ENCODE measurements at places on chromosomes 16 and 17.

DNA sequence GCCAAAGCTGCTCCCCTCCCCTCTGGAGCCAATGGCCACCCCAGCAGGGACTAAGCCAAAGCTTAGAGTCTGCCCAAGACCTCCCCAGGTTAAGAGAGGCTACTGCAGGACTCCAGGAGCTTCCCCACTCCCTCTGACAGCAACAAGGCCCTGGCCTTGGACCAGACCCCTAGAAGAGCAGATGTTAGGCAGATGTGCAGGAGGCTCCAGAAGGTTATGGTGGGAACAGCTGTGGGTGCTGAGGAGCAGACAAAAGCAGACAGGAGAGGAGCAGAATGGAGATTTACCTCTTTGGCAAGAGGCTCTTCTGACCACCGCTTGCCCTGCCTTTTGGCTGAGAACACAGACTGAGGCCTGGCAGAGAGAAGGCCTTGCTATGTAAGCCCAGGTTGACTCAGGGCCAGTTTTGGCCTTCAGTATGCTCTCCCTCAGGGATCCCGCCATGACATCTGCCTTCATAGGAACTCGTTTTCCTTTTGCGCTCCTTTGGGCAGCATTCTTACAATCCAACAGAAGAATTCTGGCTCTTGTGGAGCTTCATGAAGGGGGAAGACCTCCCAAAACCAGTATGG, 113.0 kb downstream of the RBFOX3 start:
- no peak for DNase-seq

DNA sequence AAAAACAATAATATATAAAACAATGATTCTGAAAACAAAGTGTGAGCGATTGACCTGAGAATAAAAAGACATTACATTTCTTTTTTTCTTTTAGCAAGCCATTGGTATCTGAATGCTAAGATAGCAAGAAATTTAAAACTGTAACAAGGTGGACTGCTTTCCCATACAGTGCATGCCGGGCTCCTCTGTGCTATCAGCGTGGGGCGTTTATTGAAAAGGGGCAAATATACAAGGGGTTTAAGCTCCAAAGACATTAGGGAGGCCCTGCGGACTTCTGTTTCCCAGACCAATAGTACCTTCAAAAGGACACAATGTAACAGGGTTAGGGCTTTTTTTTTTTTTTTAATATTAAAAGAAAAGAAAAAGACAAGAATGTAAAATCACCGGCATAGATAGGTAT, 261.3 kb downstream of the ZFHX3 start:
- no peak for DNase-seq

GRCh38 chr17:29344201-29344856, 45.8 kb upstream of the TAOK1 start:
- no peak for DNase-seq

DNA sequence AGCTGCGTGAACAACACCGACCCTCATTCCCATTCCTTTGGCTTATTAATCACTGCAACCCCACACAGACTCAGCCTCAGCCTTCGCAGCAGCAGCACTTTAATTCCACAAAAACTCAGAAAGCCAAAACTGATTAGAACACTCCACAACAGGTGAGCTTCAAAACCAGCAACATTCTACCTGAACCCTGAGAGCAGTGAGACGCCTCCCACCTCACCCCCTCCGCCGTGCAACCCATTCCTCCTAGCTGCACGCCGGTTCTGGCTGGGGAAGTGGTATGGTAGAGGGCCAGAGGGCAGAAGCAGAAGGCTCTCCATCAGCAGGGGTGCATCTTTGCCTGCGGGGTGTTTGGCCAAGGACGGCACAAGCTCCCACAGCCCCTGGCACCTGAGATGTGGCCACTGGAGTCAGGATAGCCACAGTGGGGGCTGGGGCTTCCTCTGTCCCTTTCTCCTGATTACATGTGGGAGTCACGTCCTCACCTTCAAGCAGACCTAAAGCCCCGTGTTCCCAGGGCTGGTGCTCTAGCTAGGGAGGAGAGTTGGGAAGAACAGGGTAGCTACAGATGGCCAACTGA, 1.6 kb downstream of the BORCS6 start:
- DNase-seq: no peak

DNA sequence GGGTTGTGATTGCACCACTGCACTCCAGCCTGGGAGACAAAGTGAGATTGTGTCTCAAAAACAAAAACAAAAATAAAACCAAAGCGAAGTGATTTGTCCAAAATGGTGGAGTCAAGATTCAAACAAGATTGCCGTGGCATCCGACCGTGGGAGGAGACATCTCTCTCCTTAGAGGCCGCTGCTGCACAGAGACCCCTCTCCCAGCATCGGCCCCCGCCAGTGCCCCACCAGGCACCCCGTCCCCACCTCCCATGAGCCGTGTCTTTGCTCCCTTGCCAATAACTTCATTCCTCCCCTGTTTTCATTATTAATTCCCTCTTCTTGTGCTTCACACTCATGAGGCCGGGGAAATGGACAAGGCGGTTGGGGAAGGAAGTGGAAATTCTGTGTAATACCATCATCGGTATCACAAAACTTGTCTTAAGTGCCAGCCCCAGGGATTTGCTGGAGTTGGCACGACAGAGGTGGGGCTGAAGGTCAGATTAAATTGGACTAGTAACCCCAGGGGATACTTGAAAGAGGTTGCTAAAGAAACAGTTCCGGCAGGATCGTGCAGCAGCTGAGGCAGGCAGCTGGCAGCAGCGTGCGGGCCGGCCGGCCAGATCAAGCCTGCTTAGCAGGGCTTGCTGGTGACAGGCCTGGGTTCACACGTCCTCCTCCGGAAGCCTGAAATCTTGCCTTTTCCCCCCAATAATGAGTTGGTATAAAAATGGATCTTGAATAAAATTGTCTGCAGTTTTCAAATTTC, 66.8 kb downstream of the RTN4RL1 start:
- DNase-seq: no peak

DNA sequence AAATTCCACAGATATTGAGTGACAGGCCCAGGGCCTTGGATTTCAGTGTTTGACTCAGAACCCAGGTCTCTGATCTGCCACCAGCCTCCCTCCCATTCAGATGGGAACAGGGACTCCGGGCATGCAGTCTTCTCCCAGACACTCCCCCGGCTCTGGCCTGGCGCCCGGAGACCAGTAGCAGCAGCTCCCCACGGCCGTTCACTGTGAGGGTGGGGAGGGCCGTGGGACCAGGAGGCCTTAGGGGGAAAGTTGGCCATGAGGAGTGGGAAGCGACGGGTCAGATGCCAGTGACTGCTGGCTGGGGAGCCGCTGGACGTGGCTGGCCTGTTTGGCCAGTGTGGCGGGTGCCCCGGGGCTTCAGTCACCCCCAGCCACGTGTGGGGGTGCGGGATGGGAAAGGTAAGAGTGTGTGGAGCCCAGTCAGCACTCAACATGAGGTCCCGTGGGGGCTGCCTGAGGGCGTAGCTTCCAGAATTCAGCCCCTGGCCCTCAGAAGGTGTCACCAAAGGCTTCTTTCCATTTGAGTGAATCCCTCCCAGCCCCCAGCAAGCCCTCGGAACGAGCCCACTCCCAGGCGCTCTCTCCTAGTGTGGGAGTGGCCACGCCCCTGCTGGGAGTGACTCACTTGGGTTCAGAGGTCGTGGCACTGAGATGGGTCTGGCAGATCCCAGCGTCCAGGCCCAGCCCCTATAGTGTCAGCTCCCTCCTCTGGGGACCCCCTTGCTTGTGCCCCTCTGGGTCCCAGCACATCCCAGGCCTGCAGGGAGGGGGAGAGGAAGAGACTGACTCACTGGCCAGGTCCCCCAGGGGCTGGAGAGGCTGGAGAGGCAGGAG, 309.4 kb downstream of the SEC14L1 start:
- no peak for DNase-seq

GRCh38 chr16:2250652-2251295, 613 bp downstream of the ECI1 start:
- no peak for DNase-seq

DNA sequence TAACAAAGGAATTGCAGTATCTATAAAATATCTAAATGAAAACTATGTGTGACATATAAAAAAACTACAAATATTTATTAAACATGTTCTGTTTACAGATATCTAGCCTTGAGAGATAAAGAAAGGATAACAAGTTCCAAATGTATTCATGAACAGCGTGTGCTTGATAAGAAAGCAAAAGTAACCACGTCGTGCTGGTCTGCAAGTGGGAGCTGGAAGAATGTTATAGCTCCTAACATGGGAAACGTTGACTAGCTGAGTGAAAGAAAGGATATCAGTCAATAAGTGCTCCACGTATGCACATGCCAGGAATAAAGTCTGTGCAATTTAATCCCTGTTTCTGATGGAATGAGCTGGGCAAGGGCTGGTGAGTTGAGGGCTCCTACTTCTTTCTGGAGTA, 71.2 kb upstream of the CDYL2 start:
- no peak for DNase-seq

- no peak for DNase-seq
Measured at GRCh38 chr16:81405702-81406113, 38.9 kb upstream of the CMIP start.
